ENCODE measurements at places on chromosomes 13 and 19.

GRCh38 chr13:71854401-71854800 lies 12.6 kb downstream of the DACH1 start:
- DNase-seq, result no peak

DNA sequence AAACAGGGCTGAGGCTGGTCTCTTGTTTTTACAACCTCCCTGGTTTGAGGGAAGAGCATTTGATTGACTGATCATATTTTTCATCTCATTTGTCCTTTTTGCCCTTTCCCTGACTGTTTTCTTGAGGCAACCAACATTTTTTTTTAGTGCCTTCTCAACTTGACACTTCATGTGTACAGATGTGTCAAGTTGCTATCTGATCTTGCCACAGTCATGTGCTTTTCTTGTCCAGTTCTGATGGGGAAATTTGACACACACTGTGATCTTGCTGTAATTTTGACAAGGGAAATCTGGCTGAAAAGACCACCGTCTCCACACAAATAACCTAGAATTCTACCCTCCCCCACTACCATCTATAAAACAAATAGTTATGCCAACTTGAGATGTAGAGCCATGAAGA lies 329.6 kb downstream of the KCTD12 start:
- no peak for DNase-seq

GRCh38 chr19:21611659-21612402 lies 106.4 kb downstream of the ZNF429 start:
- DNase-seq, result no peak

DNA sequence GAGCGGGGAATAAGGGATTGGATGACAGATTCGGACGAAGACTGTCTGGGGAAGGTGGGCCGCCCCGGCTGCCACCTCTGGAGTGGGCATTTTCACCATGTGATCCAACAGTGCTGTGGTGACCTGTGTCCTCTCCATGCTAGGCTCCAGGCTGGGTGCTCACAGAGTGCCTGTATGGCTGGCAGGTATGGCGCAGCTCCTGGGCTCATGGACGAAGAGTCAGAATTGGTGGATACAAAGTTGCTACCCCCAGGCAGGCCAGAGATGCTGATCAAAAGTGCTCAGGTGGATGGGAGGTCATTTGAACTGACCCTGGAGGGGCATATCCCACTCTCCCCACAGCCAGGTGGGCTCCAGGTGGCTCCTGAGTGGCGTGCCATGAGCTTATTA lies 111.3 kb upstream of the UQCRFS1 start:
- DNase-seq, result no peak

DNA sequence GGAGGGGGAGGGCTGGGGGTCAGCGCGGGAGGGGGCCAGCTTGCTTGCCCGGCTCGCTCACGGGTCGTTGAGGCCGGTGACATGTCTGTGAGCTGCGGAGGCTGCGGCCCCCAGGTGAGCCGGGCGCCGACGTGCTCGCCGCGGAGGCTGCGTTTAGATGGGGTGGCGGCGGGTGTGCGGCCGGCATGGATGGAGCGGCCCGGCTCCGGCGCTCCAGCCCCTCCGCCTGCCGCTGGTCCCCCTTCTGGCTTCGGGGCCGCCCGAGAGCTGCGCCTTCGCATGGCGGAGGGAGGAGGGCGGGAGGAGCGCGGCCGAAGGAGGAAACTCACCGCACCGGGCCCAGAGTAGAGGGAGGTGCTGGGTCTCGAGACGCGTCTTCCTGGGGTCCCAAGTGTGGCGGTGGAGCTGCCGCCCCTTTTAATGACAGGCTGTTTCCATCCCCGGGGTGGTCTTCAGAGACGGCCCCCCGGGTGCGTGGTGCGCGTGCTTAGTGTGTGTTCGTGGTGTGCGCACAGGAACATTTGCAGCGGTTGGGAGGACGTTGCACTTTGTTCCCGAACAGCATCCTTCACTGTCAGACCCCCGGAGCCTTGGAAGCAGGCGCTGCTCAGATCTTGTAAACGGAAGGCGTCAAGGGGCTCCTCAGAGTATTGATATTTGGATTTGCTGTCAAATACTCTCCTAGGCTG lies at the start of gene AKAP11:
Gene AKAP11 (plus strand): TSS at position 38 of the 689 bp plus-strand sequence. CDS start 14,197 bp downstream, outside the sequence.
- no peak for DNase-seq

GRCh38 chr19:45492627-45493470 lies 4.0 kb downstream of the RTN2 start:
- no peak for DNase-seq

GRCh38 chr13:75723901-75724300 lies 87.8 kb downstream of the LMO7 start:
- no peak for DNase-seq

GRCh38 chr13:26921918-26922317 lies 161.3 kb upstream of the GPR12 start:
- DNase-seq, result no peak

GRCh38 chr19:5125797-5126497 lies 157.0 kb downstream of the KDM4B start:
- DNase-seq, result no peak

DNA sequence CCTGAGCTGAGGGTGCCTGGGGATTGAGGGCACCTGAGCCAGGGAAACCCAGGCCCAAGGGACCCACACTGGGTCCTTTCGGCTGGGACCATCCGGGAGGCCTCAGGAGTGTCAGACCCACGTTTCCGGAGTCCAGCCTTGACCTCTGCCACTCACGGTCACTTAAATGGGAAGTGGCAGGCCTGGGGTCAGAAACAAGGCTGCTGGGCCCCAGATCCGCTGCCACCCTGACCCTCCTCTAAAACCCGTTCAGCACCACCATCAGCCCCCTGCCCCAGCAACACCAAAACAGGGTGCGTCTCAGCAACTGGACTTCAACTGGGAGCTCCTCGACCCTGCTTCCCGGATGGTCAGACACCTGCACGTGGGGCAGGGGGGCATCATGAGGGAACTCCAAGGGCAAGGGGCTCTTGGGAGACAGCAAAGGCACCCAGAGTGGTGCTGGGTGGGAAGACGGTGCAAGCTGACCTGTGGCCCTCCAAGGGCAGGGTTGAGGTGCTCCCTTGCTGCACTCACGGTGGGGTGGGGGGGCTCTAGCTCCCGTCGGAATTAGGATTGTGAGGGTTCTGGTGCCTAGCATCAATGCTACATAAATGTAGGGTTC lies 1.2 kb upstream of the PLPP2 start:
- DNase-seq, result no peak

DNA sequence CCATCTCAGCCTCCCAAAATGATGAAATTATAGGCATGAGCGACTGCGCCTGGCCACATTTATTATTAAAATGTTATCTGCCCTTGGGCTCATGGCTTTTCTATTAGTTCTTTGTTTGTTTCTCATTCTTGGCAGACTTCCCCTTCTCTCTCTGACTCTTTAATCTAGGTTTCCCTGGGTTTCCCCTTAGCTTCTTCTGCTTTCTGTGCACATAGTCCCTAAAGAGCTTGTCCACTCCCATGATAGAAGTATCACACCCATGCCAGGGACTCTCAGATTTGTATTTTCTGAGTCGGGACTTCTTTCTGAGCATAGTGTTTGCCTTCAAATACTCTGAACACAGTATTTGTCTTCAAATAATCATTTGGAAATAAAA lies 38.6 kb upstream of the ITM2B start:
- DNase-seq, result no peak

DNA sequence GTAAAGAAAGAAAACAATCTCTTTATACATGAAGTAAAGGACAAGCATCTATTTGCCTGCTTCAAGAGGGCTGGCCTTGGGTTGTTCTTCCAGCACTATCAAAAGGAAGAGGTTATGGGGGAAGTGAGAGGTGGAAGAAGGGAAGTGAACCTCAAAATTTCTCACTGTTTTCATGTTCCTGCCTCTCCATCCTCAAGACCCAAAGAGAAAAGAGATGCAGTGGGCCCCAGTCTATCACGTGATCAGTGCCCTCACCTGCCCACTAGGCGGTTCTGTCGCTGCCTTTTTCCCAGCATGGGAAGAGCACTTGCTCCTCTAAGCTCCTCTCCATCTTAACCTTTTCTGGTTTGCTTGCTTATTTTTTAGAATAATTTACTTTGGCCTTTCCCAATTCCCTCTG lies 6.2 kb upstream of the USP12 start:
- no peak for DNase-seq

- DNase-seq, result no peak
These were observed 4.1 kb upstream of the UBAC2 start for GRCh38 chr13:99196466-99197116.
